ENCODE measurements at places on chromosomes 16 and 17.

DNA sequence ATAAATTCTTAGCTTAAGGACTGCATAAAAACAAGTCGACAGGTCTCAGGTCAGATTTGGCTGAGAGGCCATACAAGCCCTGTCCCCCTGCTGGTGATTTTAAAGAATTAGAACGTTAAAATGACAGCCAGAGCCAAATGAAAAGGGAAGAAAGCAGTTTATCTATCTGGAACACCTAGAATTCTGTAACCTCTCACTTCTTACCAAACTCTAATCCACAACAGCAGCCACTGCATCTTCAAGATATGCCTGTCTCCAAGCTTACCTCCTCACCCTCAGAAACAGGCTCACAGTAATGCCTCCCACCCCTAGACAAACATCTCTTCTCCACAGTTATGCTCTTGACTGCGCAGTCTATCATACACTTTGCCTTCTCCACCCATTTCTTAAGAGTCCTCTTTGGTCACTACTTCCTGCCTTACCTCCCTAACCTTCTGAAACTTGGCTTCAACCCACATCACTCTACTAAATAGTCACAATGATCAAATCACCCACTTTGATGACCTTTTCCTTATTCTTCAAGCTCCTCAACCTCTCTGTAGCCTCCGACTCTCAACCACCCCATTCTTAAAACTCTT, 14.2 kb downstream of the ANKFY1 start:
- DNase-seq, result no peak

DNA sequence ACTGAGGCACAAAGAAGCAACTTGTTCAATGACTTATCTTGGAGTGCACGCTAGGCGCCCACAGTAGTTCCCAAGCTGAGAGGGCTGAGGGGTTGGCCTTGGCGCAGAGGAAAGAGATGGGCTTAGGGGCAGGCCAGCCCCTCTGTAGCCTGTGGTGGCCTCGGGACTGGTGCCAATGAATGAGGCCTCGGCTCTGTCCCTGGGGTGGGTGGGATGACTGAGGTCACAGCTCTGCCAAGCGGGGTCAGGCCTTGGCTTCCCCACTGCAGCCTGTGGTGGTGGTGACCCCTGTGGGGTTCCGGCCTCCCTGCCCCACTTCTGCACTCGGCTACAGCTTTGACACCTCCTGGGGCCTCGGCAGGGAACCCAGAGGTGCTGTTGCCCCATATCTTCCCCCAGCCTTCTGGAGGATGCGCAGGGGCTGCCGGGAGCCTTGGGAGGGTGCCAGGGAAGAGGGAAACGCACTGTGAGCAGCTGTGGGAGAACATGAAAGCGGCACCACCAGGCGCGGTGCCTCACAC, 46.0 kb downstream of the BEAN1 start:
- no peak for DNase-seq

DNA sequence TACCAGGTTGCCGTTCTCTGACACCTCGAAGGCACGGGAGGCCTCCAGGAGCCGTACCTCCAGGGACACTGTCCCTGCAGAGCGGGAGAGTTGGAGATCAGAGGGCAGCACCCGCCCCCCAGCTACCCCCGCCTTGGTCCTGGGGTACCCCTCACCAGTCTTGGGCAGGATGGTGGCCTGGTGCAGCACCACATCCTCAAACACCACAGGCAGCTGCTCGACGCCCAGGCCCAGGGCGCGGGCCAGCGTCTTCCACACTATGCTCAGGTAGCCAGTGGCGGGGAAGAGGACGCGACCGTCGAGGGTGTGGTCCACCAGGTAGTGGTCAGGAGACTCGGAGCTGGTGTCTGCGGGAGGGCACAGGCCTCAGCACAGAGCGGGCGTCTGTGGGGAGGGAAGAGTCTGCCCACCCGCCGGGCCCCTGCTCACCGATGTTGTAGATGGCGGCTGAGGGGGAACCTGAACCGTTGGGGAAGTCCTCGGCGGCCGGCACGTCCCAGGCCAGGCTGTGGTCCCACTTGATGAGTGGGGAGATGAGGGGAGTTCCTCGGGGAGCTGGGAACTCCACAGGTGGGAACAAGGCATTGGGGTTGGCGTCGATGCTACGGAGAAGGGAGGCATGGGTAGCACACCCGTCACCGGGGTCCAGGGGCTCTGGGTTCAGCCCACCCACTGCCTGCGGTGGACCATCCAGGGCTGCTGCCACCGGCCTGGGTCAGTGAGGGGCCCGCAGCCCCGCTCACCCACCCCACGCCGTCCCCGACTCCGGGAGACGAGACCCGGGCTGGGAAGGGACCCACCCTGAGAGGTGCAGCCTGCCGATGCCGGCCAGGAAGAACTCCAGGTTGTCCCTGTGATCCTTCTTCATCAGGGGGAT, 9.8 kb downstream of the FASN start:
- DNase-seq, result no peak

GRCh38 chr16:64361753-64362152, 760.1 kb downstream of the CDH11 start:
- DNase-seq, result no peak

GRCh38 chr17:76517638-76518038, 16.4 kb upstream of the RHBDF2 start:
- no peak for DNase-seq

- DNase-seq, result no peak
Observed at GRCh38 chr17:10067446-10068143, 130.8 kb downstream of the GAS7 start.

DNA sequence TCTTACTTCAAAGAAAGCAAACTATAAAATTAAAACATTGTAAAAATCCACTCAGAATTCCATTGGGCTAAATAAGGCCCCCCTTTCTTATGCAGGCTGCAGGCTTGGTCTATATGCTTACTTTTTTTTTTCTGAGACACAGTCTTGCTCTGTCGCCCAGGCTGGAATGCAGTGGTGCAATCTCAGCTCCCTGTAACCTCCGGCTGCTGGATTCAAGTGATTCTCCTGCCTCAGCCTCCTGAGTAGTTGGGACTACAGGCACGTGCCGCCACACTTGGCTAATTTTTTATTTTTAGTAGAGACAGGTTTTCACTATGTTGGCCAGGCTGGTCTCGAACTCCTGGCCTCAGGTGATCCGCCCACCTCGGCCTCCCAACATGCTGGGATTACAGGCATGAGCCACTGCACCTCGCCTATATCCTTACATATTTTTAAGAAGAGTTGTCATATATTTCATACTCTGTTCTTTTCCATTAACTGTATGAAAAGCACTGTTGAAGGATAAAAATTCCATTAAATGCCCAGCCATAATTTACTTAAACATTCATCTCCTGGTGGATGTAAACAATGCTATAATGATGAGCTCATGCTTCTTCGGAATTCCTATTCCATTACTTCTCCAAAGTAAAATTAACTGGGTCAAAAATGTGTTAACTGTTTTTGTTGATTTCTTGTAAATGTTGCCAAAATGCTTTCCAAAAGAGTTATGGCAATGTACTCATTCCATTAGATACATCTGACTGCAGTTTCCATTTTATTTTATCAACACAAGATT, 17.8 kb downstream of the SNN start:
- DNase-seq, result no peak

GRCh38 chr16:68073902-68074760, 11.0 kb upstream of the NFATC3 start:
- DNase-seq, result no peak

Data from T-helper 17 cell (primary cell).